Pons (tissue), 1 donor: ENCODE measurements at places on chromosomes 4 and X.

DNA sequence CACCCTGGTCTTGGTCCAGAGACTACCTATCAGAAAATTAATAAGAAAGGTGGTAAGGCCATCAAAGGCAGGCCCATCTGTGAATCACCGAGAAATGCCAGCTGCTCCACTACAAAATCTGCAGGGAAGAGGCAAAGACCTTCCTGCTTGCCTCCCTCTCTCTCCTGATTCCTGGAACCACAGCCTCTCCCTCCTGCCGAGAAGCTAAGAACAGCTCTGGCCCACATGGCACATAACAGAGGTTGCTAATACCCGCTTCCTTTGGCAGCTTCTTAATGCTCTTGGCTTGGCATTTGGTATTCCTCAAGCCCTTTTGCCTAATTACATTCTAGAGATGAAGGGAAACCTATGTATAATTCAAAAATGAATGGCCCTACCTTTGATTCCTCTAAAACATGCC, 32.9 kb downstream of the RAI2 start:
- DNase-seq = peak; percentile 12

DNA sequence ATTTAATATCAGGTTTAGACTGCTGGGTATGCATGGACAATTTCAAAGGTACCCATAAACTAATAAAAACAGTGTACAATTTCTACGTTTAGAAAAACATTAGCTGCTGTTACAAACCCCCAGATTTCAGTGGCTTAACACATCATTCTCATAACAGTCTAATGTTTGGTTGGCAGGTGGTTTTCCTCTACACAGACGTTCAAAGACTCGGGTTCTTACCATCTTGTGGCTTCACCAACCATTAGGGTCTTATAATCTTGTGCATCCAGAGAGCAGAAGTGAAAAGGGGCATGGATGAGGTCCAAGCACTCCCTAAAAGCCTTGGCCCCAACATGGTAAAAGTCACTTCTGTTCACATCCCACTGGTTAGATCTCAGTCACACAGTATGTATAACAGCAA, 71.6 kb downstream of the SH3RF1 start:
- no peak for DNase-seq

DNA sequence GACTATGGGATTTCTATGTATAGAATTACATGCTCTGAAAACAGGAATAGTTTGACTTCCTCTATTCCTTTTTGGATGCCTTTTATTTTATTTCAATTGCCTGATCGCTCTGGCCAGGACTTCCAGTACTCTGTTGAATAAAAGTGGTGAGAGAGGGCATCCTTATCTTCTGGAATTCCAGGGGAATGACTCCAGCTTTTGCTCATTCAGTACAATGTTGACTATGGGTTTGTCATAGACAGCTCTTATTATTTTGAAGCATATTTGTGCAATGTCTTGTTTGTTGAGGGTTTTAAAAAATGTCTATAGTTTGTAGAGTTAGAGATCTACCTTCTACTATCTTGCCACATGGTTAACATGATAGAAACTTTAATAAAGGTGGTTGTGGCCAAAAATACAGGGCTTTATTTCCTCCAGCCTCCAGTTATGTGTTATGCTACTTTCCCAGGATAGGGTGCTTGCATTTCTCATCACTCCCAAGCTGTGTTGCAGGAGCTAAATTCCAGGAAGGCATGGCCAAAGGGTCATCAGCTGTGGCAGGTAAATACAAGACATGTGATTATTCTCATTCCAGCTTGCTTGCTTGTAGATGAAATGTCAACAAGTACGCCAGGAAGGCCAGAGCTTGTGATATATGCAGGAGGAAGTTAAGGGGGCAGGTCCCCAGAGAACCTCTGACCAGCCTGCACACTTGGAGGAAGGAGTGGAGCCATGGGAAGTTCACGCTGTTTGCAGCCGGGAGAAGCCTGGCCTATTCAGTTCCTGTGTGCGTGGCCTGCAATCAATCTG, 142.4 kb upstream of the CPXCR1 start:
- no peak for DNase-seq

GRCh38 chr4:139824882-139825522, 159.4 kb downstream of the MGST2 start:
- no peak for DNase-seq
